ENCODE measurements at places on chromosomes 5 and 9.

DNA sequence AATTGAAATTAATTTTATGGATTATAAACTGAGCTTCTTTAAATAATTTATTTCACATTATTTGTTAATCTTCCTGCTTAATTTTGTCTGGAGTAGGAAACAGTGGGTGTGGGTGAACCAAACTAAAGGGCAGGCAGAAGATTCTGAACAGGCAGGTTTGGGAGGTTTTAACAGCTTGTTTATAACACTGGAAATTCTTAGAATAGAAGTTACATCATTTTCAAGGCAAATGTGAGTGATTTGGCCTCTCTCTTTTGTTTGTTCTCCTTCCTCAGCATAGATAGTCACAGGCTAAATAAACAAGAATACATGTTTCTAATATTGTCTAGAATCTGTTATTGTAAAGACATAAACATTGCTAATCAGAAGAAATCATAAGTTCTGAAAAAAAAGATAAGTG, 970.9 kb upstream of the NUDT12 start:
- H3K27ac ChIP-seq = no peak overlapping the region
- no peaks in the 10 kb centered on the region for H3K4me1 ChIP-seq
- no peak overlapping the region for H3K4me3 ChIP-seq
- H3K36me3 ChIP-seq = no peaks in the 10 kb centered on the region
- H3K27me3 ChIP-seq = no peaks in the 10 kb centered on the region
- DNase-seq = no peak

DNA sequence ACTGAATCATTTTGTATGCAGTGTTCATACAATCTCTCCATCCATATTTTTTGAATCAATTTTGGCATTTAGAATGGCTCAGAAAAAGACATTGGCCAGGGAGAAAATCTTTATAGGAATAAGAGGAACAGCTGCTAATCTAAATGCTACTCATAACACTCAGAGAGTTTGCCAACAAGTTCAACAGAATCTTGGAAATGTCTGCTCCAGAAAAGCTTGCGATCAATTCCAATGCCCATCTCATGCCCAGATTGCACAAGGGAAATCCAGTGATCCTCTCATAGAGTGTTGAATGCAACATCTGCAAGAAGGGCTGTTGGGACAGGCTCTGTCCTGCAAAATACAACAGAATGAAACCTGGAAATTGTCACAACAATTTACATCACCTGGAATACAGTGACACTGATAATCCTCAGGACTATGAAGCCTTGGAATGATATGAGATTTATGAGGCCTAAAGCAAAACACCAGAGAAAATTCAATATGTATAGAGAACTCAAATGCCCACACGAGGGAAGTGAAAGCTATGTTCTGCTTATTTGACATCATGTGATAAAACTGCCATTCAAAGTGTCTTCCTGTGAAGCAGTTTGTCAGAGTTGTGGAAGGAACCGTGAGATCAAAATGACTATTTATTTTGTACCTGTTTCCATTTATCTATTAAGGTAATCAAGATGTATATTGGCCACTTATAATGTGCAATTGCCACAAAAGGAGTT, 190.1 kb downstream of the PARP8 start:
- H3K4me3 ChIP-seq = no peak overlapping the region
- H3K27ac ChIP-seq = no peak overlapping the region
- DNase-seq = no peak
- no peaks in the 10 kb centered on the region for H3K36me3 ChIP-seq

DNA sequence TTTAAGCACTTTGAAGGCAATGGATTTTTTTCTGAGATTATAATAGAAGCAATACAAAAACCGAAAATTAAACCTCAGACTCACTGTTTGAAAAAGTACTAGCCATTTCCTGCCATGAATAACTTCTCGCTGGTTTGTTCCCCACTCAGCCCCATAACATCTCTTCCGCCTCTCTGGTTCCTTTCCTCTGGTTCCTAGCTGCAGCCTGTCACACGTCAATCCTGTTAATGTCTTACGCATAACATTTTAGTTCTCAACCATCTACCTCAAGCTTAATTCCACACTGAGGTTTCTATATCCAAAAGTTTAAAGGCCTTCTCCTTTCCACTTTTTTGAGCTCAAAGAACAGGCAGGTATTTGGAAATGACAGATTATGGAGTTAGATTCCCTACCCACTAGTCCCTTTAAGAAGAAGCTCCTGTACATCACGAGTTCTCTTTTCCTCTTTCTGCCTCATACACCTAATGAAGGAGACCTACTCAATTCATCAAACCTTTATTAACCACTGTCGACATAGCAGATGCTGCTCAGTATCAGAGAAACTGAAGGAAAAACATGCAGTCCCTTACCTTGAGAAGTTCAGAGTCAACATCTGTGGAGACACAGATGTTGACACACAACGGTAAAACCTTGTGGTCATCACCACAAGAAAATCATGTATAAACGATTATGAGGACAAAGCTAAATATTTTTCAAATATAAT, 243.0 kb upstream of the PTGER4 start:
- H3K4me3 ChIP-seq = no peak overlapping the region
- no peak overlapping the region for H3K27ac ChIP-seq
- no peak for DNase-seq

- DNase-seq = no peak
- no peak overlapping the region for H3K27ac ChIP-seq
- H3K4me1 ChIP-seq = no peaks in the 10 kb centered on the region
- no peaks in the 10 kb centered on the region for H3K36me3 ChIP-seq
- no peak overlapping the region for H3K4me3 ChIP-seq
These were observed 103.2 kb downstream of the GPBP1 start for GRCh38 chr5:57277085-57277484.

- H3K27ac ChIP-seq = peak overlapping the region; percentile 87
- H3K27me3 ChIP-seq = no peaks in the 10 kb centered on the region
- H3K4me1 ChIP-seq = peaks cover 38% of the 10 kb centered on the region
- peaks cover 22% of the 10 kb centered on the region for H3K36me3 ChIP-seq
These were observed 1.3 kb downstream of the MIGA2 start for GRCh38 chr9:129037767-129038098.

- no peak overlapping the region for H3K27ac ChIP-seq
- no peaks in the 10 kb centered on the region for H3K27me3 ChIP-seq
- H3K4me1 ChIP-seq = no peaks in the 10 kb centered on the region
These were observed 93.5 kb upstream of the SHB start for GRCh38 chr9:38162332-38163211.

- DNase-seq = no peak
- no peaks in the 10 kb centered on the region for H3K27me3 ChIP-seq
- no peaks in the 10 kb centered on the region for H3K4me1 ChIP-seq
- H3K27ac ChIP-seq = no peak overlapping the region
- H3K4me3 ChIP-seq = no peak overlapping the region
These were observed 205.0 kb downstream of the CRB2 start for GRCh38 chr9:123561046-123561445.

GRCh38 chr9:25310961-25311360, 367.3 kb downstream of the TUSC1 start:
- no peak overlapping the region for H3K4me3 ChIP-seq
- H3K4me1 ChIP-seq = no peaks in the 10 kb centered on the region
- H3K27ac ChIP-seq = no peak overlapping the region
